GM19239 (cell line): ENCODE measurements at places on chromosomes 5 and 9.

DNA sequence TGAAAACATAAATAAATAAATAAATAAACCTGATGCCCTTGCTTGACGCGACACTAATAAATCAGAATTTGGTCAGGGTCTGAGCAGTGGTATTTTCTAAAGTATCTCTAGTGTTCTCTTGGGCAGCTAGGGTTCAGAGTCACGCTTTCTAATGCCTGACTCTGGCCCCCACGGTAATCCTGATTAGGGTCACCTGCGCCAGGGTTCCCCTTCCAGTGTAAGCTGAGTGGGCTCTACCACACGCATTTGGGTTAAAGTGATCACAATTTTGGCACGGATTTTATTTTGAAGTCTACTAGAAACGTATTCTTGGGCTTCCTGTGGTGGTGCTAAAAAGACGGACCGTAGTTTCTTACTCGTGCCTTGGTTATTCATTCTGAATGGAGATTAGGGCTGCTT, 651 bp downstream of the TTC1 start:
- DNase-seq, result no peak

DNA sequence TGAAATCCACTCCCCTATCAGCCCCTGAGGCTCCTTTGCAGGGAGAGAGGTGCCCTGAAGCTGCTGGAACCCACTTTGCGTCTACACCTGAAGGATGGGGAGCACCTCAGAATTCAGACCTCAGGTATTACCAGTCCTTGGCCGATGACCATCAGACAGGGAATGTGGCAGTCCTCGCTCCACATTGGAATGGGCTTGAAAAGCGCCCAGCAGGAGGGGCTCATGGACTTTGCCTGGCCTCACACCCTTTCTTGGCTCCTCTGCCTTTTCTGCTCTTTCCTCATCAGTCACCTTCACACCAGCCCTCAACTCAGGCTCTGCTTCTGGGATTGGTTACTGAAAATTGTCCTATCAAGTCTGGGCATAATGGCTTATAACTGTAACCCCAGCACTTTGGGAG, 83.9 kb downstream of the BARX1 start:
- DNase-seq, result no peak

GRCh38 chr9:17994695-17995425, 416.0 kb downstream of the SH3GL2 start:
- no peak for DNase-seq

- no peak for DNase-seq
Measured at GRCh38 chr5:119322948-119323537, 32.8 kb upstream of the TNFAIP8 start.

DNA sequence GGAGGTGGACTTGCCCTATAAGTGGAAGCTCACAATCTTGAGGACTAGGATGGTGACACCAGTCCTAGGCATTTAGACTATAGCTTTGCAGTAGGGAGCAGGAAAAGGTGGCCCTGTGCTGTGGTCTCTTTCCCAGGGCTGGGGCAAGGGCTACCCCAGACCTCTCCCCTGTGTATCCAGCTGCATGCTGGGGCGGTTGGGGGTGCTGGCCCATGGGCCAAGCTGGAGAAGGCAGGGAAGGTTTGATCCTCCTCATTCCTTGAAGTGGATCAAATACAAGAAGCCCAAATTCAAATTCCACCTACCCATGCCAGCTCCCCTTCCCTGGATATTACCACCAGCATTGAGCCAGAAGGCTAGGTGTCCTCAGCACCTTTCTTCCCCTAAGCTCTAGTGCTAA, 2.2 kb upstream of the PTGS1 start:
- DNase-seq, result no peak

DNA sequence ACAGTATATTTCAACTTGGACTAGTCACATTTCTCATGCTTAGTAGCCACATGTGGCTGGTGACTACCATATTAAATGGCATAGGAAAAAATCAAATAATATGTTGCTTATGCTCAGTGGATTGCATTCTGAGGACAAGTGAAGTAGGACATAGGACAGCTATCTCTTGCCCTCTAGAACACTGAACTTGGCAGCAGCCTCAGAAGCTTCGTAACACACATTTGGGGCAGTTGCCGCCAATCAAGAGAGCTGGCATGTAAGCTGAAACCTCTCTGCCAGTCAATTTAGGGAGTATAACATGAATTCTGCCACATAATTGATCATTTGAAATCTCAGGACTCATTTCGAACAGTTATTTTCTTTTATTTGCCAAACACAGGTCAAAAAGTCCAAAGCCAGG, 505.5 kb downstream of the MAT2B start:
- no peak for DNase-seq

GRCh38 chr9:127131871-127132270, 9.4 kb upstream of the ANGPTL2 start:
- DNase-seq, result no peak

DNA sequence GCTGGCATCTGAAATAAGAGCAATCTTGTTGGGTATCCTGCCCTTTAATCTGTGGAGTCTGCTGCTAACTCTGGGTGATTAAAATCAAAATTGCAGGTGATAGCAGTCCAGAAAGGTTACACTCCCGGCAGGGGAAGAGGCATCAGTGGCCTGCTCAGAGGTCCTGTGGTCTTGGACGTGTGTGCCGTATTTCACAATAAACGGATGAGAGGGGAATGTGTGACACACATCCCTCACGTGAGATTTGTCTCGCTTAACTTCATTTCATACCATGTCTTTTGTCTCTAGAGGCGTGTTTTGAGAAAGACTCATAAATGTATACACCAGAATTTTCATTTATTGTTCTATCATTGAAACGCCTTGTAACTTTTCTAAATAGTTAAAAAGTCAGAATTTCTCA, 36.6 kb downstream of the FAM240B start:
- no peak for DNase-seq

GRCh38 chr5:757931-758697, 26.4 kb downstream of the ZDHHC11B start:
- no peak for DNase-seq

DNA sequence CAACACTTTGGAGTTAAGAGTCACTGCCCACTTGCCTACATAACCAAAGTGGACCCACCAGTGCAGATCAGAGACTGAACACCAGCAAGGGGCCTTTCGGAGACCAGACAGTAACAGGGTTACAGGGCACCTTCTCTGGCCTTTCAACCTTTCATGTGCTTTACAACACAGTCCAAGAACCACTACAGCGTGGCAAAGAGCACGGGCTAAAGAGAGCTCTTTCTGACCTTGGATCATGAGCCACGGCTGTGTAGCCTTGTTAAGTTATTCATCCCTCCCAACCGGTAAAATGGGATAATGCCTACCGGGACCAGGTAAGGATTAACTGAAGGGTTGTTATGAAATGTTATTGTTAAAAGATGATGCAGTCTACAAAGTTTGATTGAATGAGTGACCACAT, 75.0 kb downstream of the TLE1 start:
- DNase-seq, result no peak

- no peak for DNase-seq
Measured at GRCh38 chr5:126857472-126858410, 80.8 kb downstream of the LMNB1 start.

GRCh38 chr5:44536650-44537260, 147.5 kb upstream of the FGF10 start:
- peak; percentile 4 for DNase-seq

GRCh38 chr9:121884057-121884541, 209.0 kb downstream of the TTLL11 start:
- DNase-seq, result no peak

- no peak for DNase-seq
Measured at GRCh38 chr5:159316519-159317383, 13.5 kb downstream of the IL12B start.

DNA sequence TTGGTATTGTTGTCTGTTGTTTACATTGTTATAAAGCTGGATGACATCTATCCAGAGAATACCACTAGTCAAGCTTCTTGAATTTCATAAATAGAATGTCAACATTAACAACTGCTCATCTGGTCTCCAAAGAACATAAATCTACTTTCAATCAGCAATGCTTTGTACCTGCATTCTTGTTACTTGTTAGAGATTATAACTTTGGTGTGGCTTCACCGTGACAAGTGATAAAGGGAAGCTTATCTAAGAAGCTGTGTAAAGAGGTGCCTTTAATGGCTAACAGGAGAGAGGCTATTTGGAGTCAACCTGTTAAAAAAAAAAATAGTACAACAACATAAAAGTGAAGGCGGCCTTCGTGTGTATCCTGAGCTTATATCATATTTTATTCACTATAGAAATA, 41.8 kb downstream of the MUSK start:
- DNase-seq, result no peak

DNA sequence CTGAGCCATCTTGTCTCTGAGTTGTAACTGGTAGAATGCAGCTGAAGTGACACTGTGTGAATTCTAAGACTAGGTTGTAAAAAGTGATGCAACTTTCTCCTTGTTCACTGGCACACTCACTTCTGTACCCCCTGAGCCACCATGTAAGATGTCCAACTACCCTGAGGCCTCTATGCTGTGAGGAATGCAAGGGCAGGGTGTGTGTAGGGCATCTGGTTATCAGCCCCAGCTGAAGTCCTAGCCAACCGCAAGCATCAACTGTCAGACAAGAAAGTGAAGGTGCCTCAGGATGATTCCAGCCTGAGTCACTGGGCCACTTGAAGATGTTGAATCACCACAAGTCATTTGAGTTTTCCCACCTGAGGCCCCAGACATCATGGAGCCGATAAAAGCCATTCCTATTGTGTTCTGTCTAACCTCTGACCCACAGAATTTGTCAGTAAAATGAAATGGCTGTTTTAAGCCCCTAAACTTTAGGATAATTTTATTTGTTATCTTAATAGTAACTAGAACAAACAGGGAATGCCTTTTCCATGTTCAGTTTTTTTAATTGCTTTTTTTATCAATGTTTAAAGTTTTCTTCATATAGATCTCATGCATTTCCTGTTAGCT, 18.7 kb upstream of the RHOBTB3 start:
- no peak for DNase-seq

DNA sequence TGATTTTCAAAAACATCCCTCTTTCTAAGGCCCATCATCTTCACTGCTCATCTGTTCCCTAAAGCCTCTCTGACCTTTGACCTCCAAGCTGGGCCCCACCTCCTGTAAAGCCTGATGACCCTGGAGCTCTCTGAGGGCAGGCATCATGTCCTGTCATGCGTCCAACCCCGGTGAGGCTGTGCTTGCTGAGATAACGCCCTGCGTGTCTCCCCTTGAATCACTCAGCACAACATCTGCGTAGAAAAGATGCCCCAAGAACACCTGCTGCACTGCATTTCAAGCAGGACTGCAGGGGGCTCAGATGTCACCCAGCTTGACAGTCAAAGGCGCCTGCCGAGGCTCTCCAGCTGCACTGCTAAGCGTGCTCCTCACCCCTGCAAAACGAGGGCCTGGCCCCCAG, 78.0 kb downstream of the OTULIN start:
- no peak for DNase-seq

DNA sequence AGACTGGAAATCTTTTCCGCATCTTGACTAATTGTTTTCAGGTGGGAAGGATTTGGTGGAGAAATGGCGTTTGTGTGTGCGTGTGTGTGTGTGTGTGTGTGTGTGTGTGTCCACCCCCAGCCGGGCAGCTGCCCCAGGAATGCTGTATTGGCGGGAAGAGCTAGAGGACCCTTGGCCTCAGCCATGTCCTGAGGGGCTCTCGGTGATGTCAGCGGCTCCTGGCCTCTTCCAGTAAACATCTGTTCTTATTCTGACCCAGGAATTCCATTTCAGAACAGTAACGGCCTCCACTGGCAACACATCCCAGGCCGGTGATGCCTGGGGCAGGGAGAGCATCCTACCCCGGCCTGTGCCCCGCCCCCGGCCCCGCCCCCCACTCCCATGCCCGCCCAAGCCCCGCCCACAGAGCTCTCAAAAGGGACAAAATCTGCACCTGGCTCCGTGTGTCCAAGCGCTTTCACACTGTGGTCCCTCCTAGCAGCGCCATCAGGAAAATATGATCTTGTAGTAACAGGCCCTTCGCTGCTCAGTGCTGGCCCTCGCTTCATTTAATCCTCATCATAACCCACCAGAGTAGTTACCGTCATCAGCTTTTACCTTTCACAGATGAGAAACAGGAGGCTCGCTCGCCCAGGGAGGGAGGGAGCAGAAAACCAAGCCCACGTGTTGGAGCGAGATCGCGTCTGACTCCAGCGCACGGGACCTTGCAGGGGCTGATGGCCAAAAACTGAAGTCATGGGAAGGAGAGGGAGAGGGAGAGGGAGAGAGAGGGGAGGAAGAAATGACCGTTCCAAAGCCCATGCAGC, 18.9 kb downstream of the ADAMTS2 start:
- DNase-seq, result no peak

DNA sequence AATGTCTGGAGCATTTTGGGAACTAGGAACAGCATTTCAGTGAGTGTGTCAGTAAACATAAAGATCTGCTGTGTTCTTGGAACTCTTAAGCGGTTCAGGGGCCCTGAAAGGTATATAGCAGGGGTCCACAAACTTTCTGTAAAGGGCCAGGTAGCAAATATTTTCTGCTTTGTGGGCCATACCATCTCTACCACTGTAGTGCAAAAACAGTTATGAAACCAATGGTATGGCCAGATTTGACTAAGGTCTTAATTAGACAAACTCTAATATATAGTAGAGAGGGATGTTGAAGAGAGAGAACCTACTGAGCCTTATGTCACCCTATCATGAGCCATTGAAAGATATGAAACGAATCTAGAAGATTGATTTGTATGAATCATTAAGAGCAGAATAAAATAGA, 5.3 kb downstream of the TNPO1 start:
- DNase-seq, result no peak

GRCh38 chr5:82100303-82101077, 128.7 kb downstream of the ATG10 start:
- DNase-seq, result no peak
